ENCODE measurements at places on chromosomes 6 and 20.
A peak's percentile ranks its signal among the peaks of the same experiment; 100 is the strongest.

- no peak for DNase-seq
These were observed 31.0 kb downstream of the ADAT2 start for GRCh38 chr6:143419526-143419925.

DNA sequence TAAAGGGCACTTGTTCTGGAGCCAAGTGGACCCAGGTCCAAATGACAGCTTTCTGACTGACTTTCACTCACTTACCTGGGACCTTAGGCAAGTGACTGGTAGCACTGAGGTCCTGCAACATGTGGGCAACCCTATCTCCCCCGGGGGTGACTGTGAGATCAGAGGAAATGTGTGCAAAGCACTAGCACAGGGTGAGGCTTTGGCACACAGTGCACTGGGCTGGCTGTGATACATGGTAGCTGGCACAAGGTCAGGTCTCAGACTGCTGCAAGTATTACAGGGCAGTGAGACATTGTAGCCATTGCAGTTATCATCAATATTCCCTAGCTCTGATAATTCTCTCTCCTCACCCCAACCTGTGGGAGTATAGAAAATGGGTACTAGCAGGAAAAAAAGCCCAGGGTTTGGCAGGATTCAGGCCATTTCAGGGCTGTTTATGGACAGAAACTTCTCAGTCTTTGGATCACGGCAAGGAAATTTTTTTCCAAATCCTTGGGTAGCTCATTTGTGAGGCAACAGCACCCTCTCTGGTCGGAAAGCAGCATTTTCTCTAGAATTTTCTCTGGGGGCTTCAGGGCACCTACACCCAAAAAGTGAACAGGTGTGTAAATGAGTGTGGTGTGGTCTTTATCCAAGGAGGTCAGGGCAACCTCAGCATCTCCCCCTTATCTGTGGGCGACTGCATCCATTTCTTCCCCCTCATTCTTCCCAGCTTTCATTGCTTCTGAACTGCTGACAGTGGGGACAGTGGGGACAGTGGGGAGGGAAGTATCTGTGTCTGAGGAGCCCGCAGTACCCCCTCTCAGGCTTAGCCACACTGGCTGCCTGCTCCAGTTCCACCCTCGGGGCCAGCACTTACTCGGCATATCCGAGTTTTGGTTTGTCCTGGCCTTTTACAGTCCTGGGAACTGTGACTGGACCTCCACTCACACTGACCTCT, 148.7 kb upstream of the PHACTR3 start:
- DNase-seq: peak; percentile 70

GRCh38 chr6:34347303-34347702, 45.2 kb downstream of the NUDT3 start:
- no peak for DNase-seq

DNA sequence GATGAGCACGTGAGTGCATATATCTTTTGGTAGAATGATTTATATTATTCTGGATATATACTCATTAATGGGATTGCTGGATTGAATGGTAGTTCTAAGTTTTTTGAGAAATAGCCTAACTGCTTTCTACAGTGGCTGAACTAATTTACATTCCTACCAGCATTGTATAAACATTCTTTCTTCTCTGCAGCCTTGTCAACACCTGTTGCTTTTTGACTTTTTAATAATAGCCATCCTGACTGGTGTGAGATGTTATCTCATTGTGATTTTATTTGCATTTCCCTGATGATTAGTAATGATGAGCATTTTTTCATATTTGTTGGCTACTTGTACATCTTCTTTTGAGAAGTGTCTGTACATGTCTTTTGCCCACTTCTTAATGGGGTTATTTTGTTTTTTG, 116.3 kb downstream of the ADTRP start:
- no peak for DNase-seq

DNA sequence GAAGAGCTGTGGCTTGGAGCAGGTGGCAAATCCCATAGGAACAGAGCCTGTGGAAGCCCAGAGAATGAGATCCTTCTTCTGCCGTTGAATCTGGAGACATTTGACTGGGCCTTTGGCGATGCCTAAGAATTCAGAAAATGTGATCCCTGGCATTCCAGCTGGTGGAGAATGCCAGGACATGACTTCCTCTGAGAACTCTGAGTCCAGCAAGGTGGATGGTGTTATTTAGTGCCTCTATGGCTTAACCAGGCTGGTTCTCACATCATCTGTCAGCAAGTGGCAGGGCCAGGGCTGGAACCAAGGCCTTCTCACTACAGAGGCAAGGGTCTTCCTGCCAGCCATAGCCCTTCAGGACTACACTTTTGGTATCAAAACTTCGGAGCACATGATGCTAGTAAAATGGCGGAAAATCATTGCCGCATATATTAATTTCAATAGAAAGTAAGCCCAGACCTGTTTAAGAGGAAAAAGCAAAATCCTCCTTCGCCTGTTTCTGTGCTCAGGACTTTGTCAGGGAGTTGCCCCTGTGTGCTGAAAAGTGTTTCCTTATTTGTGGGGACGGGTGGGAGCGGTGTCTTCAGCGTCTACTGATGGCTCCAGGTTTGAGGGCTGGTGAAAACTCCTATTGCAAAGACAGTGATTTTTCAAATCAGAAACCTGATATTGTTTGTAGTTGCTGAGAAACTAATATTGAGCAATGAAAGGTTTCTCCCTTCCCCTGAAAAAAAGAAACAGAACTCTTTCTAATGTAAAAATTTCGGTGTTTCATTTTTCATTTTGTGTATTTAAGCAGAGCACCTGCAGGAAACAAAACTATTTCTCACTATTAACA, 23.9 kb downstream of the DUSP22 start:
- no peak for DNase-seq

DNA sequence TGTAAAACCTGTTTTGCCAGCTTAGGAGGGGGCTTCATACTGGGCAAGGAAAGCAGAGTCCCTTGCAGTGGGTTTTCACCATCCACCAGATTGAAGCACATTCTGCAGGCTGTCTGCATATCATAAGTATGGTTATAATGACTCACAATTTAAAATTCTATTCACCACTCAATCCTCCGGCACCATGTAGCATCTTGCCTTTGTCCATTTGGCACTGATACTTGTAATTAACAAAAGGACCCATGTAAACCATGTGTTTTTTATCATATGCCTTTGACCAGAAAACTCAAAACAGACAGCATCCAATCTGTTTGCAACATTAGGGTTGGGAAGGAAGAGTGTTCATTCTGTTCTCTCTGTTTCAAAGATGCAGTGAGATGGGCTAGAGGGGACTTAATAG, 3.0 kb downstream of the CD83 start:
- DNase-seq: no peak

All from AG20443 (cell line).